ENCODE measurements at places on chromosomes 3 and 15.

- no peak for DNase-seq
These were observed 12.2 kb downstream of the NCEH1 start for GRCh38 chr3:172698631-172699030.

DNA sequence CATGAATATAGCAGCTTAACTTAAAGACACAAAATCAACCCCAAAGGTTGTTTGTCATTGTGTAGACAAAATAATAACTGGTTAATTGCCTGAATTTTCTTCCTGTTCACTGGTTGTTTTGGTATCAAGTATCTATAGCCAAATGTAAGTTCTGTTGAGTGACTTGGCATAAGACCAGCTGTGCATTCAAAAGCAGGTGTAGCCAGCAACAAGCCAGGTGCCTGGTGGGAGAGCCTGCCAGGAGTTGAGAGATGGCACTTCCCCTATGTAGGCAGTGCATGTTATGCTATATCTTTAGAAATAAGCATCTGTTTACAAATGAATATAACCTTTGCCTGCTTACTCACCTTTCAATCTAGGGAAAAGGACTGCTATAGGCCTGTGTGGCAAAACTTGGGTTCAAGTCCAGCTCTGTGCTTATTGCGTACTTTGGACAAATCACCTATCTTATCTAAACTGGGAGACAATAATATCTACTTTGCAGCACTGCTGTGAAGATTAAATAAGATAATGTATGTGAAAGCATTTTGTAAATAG lies 84.9 kb upstream of the TBL1XR1 start:
- DNase-seq = no peak

GRCh38 chr3:70546679-70547078 lies 234.2 kb upstream of the MDFIC2 start:
- no peak for DNase-seq

DNA sequence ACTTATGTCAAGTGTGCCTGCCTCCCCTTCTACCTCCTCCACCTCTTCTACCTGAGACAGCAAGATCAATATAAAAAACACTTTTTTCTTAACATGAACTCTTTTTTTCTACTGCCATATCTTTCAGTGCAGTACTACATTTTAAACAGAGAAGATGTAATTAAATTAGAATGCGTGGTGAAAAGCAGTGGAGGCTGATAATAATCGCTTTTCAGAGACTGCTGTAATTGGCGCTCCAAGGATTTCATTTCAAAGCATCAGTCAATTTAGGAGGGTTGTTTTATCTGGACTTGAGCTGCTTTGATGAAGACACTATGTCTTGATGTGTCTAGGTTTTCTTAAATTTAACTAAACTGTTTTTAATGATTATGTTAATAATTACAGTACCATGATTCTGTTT lies 85.3 kb upstream of the CRBN start:
- no peak for DNase-seq

- DNase-seq = peak; percentile 34
These were observed 3.3 kb upstream of the CCDC174 start for GRCh38 chr3:14647976-14648955.

DNA sequence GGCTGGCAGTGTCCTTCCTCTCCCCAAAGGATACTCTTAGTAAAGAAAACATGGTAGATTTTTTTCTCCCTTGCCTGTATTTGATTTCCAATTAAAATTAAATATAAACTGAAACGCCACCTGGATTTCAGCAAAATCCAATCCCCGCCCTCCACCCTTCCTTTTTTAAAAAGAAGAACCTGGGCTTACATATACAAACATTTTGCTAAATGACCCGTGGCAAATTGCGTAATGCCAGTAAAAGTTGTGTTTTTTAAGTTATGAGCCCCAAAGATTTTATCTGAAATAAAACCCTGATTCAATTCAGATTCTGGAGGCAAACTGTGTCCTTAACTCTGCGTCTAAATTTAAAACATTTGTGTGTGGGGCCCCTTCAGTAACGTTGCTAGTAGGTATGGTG lies 403.0 kb downstream of the FOXP1 start:
- DNase-seq = no peak

DNA sequence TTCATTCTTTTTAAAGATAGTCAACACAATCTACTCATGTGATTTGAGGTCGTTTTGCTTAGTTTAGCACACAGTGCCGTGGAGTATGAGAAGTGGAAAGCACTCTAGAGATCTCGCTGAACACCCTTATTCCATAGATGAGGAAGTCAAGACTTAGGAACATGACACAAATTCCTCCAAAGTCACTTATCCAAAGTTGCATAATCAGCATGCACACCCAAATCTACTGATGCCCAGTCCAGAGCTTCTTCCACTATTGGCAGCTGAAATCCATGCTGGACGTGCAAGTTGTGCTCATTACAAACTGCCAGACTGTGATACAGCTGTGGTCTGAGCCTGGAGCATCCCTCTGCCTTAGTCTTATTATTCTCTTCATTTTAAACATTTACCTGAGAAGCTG lies 83.5 kb upstream of the ZNF280D start:
- DNase-seq = no peak

DNA sequence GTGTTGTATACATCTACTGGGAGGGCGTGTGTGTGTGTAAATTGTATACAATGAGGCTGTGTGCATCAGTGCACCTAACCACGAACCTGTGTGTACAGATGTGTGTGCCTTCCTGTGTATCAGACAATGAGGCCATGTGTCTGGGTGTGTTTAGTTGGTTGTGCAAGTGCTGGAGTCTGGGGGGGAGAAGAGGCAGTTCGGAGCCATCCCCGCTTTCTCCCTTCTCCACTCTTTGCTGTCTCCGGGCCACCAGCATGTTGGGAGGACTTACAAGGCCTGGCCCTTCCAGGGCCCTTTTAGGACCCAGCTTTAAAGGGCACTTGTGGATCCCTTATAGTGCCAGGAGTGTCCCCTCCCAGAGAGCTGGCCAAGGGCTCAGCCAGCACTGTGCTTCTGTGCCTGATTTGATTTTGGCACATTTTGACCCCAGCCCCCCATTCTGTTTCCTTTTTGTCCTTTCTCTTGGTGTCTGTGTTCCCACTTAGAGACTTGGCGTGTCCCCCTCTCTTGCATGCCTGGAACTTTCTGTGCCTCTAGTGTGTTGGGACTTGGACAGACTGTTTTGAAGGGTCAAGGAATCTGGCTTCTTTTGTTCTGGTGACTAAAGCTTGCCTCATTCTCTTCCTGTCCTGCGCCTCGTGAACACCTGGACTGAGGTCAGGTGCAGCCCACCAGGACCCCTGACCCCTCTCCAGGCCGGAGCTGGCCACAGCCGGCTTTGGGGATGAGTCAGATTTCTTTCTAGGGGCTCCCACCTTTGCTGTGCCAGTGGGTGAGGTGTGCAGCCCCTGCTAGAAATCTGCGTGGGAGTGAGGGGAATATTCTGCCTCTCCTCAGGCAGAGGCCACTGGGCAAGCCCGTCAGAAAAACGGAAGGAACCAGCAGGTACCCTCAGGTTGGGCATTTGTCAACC lies 1.5 kb downstream of the CTDSPL start:
- DNase-seq = peak; percentile 34

DNA sequence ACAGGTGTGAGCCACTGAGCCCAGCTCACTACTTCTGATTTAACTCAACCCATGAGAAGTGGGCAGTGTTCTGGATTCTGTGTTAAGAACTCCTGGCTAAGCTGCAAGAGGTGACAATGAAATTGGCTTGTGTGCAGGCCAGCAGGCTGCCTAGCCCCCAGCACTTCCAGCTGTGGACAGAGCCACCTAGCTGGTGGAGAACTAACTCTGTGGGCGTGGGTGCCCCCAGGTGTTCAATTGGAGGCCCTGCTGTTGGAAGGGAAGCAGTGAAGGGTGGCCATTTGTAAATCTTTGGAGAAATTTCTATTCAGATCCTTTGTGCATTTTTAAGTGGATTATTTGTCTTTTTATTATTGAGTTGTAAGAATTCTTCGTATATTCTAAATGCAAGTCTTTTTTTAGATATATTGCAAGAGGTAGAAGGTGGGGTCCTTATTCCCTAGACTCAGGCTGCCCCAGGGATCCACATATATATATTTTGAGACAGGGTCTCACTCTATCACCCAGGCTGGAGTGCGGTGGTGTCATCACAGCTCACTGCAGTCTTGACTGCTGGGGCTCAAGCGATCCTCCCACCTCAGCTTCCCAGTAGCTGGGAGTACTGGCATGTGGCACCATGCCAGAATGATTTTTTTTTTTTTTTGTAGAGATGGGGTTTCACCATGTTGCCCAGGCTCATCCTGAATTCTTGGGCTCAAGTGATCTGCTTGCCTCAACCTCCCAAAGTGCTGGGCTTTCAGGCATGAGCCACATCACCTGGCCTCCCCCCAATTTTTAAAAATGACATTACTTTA lies 7.2 kb upstream of the SCAMP5 start:
- DNase-seq = peak; percentile 71

DNA sequence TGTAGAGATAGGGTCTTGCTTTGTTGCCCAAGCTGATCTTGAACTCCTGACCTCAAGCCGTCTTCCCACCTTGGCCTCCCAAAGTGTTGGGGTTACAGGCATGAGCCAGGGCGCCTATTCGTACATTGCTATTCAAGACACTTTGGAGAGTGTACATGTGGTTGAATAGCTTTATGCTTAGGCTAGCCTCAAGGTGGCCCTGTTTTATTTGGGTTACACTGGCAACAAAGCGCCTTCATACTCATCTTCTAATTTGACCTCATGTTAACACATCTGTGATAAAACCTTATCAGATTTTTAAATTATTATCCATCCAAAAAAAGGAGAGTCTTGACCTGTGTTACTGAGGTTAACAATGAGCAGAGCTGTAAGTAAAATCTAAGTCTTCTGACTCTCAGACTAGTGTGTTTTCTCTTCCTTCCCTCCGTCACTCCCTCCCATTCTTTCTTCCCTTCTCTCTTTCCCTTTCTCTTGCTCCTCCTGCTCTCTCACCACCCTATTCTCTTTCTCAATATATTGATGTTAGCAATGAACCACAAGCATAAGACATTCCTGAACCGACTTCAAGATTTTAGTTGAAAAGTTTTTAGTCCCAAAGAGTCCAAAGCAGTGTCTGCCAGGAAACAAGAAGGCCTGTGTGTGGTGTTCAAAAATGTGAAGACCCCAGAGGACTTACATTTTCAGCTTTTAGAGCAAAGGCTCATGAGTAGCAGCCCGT lies 603.7 kb upstream of the CFAP20DC start:
- DNase-seq = no peak

DNA sequence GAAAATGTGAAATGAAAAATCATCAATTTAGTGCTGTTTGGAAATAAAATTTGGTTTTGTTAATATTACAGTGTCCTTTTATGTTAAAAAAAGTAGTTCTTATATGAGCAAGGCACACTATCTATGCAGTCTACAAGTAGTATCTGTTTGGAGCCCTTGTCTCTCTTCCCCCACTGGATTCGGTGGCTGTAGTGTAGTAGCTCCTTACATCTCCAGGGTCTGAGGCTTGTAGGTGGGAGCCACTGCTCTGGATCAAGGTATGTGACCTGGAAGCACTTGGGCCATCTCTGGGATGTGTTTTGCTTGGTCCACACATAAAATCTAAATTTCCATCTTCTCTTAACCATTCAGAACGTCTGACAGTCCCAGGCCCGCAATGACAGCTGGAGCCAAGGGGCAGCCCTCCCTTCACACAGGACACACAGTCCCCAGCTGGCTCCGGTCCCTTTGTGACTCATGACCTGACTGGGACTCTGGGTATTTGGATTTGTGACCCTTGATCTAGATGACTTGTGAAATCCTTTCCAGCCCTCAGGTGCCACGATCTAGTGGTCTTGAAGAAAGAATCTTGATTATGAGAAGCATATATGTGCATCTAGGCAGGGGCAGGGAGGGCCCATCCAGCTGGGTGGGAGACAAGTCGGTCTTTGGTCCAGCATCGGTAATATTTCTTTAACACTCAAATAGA lies 80.0 kb downstream of the USP13 start:
- DNase-seq = no peak

GRCh38 chr3:193782276-193782647 lies 189.3 kb downstream of the OPA1 start:
- no peak for DNase-seq
